Stimulated activated CD4-positive, alpha-beta T cell treated with anti-CD3 and anti-CD28 coated beads, Interleukin-1b, Interleukin-23, amount 100 ng/mL, for 48 hours (primary cell): ENCODE measurements at places on chromosomes 6 and 20.

DNA sequence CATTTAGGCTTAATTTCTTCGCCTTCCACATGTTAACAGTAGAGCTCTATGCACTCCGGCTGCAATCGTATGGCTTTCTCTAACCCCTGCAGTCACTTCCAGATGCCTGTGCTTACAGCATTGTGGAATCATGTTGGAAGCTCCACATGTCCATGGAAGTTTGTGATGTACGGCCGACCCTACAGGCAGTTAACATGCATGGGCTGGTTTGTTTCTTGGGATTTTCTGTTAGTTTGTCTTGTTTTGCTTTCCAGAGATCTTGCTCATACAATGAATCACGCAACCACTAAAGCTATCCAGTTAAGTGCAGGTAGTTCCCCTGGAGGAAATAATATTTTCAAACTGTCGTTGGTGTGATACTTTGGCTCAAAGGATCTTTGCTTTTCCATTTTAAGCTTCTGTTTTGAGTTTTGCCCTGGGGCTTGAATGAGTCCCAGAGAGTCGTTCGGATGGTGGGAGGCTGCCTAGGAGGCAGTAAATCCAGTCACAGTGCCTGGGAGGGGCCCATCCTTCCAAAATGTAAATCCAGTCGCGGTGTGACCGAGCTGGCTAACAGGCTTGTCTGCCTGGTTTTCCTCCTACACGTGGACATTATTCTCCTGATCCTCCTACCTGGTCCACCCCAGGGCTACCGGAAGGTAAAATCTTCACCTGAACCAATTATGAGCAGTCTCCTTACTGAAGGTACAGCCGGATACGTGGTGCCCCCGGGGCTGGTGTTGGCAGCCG is 225.9 kb downstream of the SMOC2 start:
- no peak for DNase-seq

GRCh38 chr6:23851522-23851921 is 274.5 kb upstream of the NRSN1 start:
- no peak for DNase-seq

GRCh38 chr20:17543531-17544131 is 12.5 kb upstream of the BFSP1 start:
- no peak for DNase-seq

DNA sequence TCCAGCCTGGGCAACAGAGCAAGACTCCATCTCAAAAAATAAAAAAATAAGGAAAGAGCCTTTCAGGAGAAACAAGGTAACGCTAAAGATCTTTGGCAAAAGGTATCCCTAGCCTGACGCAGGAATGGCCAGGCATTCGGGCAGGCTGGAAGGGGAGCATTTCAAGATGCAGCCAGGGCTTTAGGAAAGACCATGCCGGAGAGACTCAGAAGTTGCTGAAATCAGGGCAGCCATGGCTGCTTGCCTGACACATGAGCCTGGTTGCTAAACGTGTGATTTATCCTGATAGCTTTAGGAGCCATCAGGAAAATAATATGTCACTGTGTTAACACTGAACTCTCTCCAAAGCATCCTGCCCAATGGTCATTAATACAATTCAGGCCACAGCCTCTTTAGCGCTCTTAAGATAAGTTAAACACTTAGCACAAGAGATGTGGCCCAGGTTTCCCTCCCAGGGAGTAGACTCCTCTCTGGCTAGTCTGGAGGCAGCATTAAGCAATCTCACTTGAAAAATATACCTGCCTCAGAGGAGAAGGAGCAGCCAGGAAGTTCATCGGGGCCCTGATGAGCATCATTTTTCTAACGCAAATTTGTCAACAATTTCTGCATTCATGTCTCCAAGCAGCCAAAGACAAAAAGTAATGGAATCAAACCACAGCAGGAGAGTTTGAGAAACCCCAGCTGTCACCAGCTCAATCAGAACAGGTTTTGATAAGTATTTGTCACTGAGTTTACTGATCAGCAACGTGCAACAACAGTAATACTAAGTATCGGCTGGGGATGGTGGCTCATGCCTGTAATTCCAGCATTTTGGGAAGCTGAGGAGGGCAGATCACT is 200.0 kb downstream of the ZMYND8 start:
- no peak for DNase-seq

- no peak for DNase-seq
Observed at GRCh38 chr20:25295386-25296093, 47.7 kb downstream of the PYGB start.
